Sigmoid colon (tissue), 7 donors: ENCODE measurements at places on chromosomes 5 and 9. TPM values are rescaled to one million over a fixed set of nuclear protein-coding genes. Genes with fewer than 3 reads are reported as not detected.

GRCh38 chr5:142677198-142677597 is 8.7 kb downstream of the FGF1 start:
- no peaks in the 10 kb centered on the region for H3K36me3 ChIP-seq
- no peaks in the 10 kb centered on the region for H3K27me3 ChIP-seq
- no peak overlapping the region for H3K4me3 ChIP-seq
- DNase-seq = no peak

GRCh38 chr9:89888233-89888632 is 283.4 kb downstream of the GADD45G start:
- H3K36me3 ChIP-seq = no peaks in the 10 kb centered on the region
- DNase-seq = no peak
- no peaks in the 10 kb centered on the region for H3K27me3 ChIP-seq

DNA sequence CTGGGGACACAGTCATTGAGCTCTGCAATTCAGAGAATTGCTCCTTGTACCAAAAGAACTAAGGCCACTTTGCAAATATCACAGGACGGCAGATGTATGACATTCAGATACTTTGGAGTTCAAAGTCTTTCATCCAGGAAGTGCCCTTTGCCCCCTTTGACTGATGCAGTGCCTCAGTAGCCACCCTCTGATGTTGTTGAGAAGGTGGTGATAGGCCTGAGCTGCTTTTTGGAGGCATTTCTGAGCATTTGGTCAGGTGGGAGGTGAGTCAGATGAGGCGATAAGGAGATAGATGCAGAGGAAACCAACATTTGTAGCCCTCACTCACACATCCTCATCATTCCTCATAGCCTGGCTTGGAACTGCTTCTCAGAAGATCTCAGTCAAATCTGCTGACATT is 63.4 kb downstream of the ANGPTL2 start:
- no peaks in the 10 kb centered on the region for H3K27me3 ChIP-seq
- H3K4me3 ChIP-seq = no peak overlapping the region
- no peak overlapping the region for H3K27ac ChIP-seq
- no peaks in the 10 kb centered on the region for H3K36me3 ChIP-seq

- H3K27ac ChIP-seq = peak overlapping the region; percentile 82
- no peaks in the 10 kb centered on the region for H3K36me3 ChIP-seq
- H3K4me1 ChIP-seq = peaks cover 24% of the 10 kb centered on the region
- peak; percentile 91 for DNase-seq
- no peaks in the 10 kb centered on the region for H3K27me3 ChIP-seq
Measured at GRCh38 chr9:130689937-130690700, 3.5 kb upstream of the EXOSC2 start.

DNA sequence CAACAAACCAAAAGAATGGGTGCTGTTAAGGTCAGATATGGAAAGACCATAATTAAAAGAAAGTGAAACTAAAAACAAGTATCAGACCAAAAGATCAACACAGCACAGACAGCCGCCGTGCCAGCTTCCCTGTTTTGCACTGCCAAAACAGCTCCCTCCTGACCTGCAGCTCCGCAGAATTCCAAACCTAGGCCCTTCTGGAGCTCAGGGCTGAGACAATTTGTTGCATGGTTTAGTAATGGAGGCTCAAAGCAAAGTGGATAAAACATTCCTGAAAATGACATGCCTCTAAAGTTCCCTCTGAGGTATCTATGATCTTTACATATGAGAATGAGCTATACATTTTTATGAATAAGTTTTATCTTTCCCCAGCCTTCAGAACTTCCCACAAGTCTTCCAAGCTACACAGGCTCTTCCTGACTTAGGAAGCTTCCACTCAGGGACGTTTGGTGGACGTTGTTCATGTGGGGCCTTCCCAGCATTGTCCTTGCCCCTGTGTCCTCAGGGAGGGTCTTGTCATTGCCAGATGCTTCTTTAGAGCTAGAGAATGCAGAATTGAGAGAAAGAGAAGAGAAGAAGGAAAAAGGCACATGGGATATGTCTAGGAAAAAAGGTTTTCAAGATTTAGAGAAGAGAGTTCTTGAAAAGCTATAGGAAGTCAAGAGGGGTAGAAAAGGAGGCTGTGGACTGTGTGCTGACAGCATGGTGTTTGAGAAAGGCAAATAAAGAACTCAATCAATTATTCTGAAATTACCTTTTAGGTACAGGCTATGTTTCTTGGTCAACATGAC is 28.4 kb upstream of the SSBP2 start:
- no peaks in the 10 kb centered on the region for H3K4me1 ChIP-seq
- H3K27me3 ChIP-seq = no peaks in the 10 kb centered on the region
- H3K4me3 ChIP-seq = no peak overlapping the region
- H3K36me3 ChIP-seq = no peaks in the 10 kb centered on the region
- DNase-seq = peak; percentile 87

DNA sequence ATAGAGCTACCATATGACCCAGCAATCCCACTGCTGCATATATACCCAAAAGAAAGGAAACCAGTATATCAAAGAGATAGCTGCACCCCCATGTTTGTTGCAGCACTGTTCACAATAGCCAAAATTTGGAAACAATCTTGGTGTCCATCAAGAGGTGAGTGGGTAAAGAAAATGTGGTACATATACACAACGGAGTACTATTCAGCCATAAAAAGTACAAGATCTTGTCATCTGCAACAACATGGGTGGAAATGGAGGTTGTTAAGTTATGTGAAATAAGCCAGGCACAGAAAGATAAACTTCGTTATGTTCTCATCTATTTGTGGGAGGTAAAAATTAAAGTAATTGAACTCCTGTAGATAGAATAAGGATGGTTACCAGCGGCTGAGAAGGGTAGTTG is 145.0 kb downstream of the MED27 start:
- H3K4me1 ChIP-seq = no peaks in the 10 kb centered on the region
- no peaks in the 10 kb centered on the region for H3K27me3 ChIP-seq
- DNase-seq = no peak
- H3K4me3 ChIP-seq = no peak overlapping the region
- H3K36me3 ChIP-seq = peaks cover 4% of the 10 kb centered on the region
- H3K27ac ChIP-seq = no peak overlapping the region

DNA sequence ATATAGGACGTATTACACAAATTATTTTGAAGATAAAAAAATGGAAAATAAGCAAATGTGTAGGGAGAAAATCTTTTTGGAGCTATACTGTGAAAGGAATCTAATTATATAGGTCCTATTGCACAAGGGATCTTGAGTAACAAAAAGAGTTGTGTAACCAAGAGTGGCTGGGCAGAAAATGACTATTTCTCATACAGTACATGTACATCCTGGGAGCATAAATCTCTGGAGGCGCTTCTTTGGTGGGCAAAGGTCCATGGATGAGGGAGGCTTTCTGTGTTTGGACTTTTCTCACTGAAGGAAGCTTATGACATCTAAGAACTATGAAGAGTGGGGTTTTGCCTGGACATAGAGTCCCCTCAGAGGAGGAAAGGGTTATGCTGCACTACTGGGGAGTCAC is 29.8 kb downstream of the ANKS6 start:
- no peaks in the 10 kb centered on the region for H3K27me3 ChIP-seq
- no peak for DNase-seq
- H3K27ac ChIP-seq = no peak overlapping the region

- no peak overlapping the region for H3K27ac ChIP-seq
- no peak overlapping the region for H3K4me3 ChIP-seq
- no peaks in the 10 kb centered on the region for H3K36me3 ChIP-seq
- H3K4me1 ChIP-seq = peaks cover 43% of the 10 kb centered on the region
- no peak for DNase-seq
Measured at GRCh38 chr5:154274828-154275185, 84.3 kb downstream of the GALNT10 start.

DNA sequence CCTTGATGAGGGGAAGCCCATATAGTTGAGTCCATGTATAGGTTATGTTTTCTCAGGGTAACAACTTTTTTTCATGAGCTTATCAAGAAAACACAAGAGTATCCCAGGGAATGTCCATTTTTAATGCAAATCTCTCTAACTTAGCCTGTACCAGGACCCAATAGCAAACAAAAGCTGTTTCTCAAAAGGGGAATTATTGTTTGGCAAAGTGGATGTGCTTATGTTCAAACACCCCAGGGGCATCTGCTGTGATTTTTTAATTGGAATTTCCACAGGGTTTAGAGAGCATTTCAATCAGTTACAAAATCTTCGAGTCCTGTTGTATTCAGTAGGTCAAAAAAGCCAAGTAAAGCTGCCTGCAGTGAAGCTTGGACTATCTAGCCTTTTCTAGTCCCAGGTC is 33.4 kb upstream of the CSNK1G3 start:
- no peaks in the 10 kb centered on the region for H3K4me1 ChIP-seq
- no peaks in the 10 kb centered on the region for H3K27me3 ChIP-seq
- no peak for DNase-seq
- no peaks in the 10 kb centered on the region for H3K36me3 ChIP-seq
- H3K27ac ChIP-seq = no peak overlapping the region

GRCh38 chr5:17735761-17736160 is 101.5 kb downstream of the TAF11L14 start:
- H3K4me1 ChIP-seq = no peaks in the 10 kb centered on the region
- H3K27me3 ChIP-seq = no peaks in the 10 kb centered on the region
- DNase-seq = no peak
- H3K4me3 ChIP-seq = no peak overlapping the region
- no peaks in the 10 kb centered on the region for H3K36me3 ChIP-seq
- no peak overlapping the region for H3K27ac ChIP-seq

- H3K36me3 ChIP-seq = no peaks in the 10 kb centered on the region
- H3K4me3 ChIP-seq = no peak overlapping the region
- no peaks in the 10 kb centered on the region for H3K27me3 ChIP-seq
- no peak for DNase-seq
Measured at GRCh38 chr5:110179321-110179720, 489.6 kb downstream of the MAN2A1 start.

GRCh38 chr9:73736270-73736669 is 584.6 kb downstream of the ANXA1 start:
- DNase-seq = no peak
- no peak overlapping the region for H3K4me3 ChIP-seq
- no peak overlapping the region for H3K27ac ChIP-seq
- H3K4me1 ChIP-seq = no peaks in the 10 kb centered on the region
- no peaks in the 10 kb centered on the region for H3K36me3 ChIP-seq

DNA sequence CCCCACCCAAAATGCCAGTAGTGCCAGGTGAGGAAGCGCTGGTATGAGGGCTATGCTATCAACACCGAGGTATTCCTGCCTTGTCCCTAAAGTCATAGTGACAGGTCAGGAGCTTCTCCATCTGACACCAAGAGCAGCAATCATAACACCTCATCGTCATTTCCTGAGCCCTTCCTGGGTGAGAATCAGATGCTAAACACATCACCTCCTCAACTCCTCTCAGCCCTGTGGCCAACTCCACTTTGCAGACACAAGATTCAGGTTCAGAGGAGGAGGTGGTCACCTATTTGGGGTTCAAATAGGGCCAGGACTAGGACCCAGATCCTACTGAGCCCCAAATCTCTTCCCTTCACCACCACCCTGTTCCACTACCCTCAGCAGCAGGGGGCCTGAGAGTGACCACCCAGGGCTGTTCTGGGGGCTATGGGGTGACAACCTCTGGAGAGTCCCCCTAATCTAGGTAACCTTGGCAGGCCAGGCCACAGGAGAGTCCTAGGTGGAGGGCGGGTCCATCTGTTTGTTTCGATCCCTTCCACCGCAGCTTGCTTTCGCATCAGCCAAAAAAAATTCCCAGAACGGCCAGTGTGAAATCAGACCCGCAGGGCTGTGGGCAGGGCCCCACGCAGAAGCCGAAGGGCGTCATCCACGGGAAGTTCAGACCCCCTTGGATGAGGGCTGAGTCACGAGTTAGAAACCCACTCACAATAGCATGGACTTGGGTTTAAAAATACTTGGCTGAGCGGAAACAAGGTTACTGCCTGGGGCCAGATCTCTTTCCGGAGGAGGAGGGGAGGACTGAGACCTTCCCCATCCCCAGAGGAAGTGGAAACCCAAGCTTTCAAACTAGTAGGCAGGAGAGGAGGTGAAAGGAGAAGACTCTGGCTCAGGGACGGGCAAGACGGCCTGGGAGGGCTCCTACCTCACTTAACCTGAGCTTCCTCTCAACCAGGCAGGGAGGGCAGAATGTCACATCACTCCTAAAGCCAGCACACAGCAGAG is 8.7 kb downstream of the STK10 start:
- peak overlapping the region; percentile 41 for H3K27ac ChIP-seq
- H3K36me3 ChIP-seq = no peaks in the 10 kb centered on the region
- H3K27me3 ChIP-seq = no peaks in the 10 kb centered on the region
- DNase-seq = no peak

DNA sequence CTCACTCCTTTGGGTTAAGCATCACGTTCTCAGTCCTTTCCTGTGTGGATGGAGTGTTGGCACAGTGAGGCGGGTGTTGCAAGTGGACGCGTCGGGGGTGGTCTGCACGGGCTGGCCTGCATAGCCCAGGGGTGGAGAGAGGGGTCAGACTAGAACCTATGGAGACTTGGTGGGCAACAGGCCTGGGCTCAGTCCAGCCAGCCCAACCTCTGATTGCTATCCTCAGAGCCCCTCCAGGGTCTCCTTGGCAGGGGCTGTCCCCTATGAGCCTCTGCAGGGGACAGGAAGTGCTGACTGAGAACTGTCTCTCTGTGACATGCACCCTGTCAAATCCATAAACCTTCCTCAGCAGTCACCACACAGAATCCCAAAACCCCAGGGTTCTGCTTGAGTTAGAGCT is 2.3 kb downstream of the DCANP1 start:
- no peaks in the 10 kb centered on the region for H3K27me3 ChIP-seq
- H3K4me3 ChIP-seq = no peak overlapping the region
- no peak overlapping the region for H3K27ac ChIP-seq
- H3K4me1 ChIP-seq = peaks cover 13% of the 10 kb centered on the region
- peak; percentile 30 for DNase-seq

GRCh38 chr5:112390327-112390726 is 28.8 kb downstream of the EPB41L4A start:
- H3K36me3 ChIP-seq = no peaks in the 10 kb centered on the region
- H3K4me1 ChIP-seq = no peaks in the 10 kb centered on the region
- no peaks in the 10 kb centered on the region for H3K27me3 ChIP-seq
- no peak for DNase-seq
- H3K4me3 ChIP-seq = no peak overlapping the region
- H3K27ac ChIP-seq = no peak overlapping the region

DNA sequence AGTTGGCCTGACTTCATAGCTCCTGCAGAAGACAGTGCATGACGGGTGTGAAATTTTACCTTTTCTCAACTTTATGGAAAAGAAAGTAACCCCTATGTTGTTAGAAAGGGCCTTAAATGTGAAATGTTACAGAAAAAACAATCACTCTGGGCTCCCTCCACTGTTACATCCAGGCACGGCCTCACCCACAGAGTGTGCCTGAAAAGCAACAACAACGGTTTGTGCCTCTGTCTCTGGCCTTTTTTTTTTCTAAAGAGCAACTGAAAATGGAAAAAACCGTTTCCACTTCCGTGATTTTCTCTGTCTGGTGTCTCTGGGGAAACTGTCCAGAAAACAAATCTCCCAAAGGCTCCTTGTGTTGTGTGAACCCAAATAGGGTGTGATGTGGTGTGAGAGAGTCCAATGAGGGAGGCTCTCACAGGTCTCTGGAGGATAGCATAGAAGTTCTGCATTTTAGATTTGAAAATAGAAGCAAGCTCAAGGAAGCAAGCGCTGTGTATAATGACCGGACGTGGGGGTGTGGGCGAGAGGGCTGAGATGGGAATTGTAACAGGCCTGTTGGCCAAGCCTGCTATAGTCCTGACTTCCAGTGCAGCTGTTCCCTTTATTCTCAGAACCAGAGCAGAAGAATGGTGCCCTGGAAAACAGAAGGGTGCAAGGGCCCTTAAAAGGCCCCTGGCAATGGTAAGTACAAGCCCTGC is 221.8 kb upstream of the TUT7 start:
- H3K4me1 ChIP-seq = peaks cover 10% of the 10 kb centered on the region
- peak overlapping the region; percentile 41 for H3K27ac ChIP-seq
- DNase-seq = no peak
- no peaks in the 10 kb centered on the region for H3K36me3 ChIP-seq

The GPR151 gene
- total RNA-seq = not detected

The MEIKIN gene
- total RNA-seq = not detected

The DNM1 gene
- total RNA-seq = 7.7 TPM

The IFNA2 gene
- not detected for total RNA-seq

The ABCA1 gene
- 76.7 TPM for total RNA-seq
